NCI-H446 treated with DMSO at 0.1 percent for 48 hours (cell line): ENCODE measurements at places on chromosomes 7 and 10.

DNA sequence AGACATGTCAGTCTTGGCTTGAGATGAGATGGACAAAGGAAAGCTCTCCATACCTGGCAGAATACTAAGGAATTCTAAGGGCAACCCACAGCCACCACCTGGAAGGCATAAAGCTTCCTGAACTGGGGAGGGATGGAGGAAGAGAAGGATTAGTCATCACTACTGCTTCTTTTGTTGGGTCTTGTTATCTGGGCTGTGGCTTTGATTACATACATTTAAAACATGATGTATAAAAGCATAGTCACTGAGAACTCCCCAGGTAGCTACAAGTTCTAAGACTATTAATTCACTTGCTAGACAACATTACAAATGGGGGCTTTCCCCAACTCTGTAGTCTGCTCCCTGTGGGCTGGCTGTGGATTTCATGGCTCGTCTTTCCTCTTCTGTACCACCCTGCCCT is 58.2 kb downstream of the RBM33 start:
- no peak for DNase-seq

DNA sequence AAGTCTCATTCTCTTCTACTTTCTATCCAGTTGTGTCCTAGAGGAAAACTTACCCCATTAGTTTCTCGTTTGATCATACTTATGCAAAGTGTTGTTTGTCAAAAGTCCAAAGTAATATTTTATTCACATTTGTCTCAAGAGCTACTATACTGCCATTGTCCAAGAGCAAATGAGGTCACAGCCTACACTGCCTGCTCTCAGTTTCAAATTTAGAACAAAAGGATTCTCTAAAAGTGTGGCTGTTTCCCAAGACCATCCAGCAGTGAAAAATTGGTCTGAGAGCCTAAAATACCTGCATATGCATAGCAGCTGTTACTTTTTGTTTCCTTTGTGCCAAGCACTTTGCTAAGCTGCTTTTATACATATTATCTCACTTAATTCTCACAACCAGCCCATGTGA is 439.5 kb upstream of the NFE2L3 start:
- no peak for DNase-seq

- DNase-seq = no peak
Observed at GRCh38 chr7:98470485-98471240, 69.8 kb upstream of the BAIAP2L1 start.

GRCh38 chr7:33941418-33941817 is 36.1 kb downstream of the BMPER start:
- no peak for DNase-seq

DNA sequence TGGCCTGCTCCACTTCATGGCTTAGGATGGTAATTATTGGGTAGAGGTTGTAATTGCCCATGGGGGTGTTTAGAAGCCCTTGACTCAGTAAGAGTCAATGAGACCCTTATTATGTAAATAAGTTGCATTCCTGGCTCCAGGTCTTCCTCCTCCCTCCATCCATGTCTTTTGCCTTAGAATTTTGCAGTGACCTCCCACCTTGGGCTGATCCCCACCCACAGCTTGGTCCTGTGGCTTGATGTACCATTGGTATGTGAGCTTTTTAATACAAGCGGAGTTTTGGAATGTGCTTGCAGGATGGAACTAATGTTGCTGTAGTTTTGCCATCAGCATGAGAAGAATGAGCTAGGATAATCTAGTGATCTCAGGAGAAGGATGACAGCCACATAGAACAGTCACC is 73.2 kb upstream of the DGKI start:
- DNase-seq = no peak

DNA sequence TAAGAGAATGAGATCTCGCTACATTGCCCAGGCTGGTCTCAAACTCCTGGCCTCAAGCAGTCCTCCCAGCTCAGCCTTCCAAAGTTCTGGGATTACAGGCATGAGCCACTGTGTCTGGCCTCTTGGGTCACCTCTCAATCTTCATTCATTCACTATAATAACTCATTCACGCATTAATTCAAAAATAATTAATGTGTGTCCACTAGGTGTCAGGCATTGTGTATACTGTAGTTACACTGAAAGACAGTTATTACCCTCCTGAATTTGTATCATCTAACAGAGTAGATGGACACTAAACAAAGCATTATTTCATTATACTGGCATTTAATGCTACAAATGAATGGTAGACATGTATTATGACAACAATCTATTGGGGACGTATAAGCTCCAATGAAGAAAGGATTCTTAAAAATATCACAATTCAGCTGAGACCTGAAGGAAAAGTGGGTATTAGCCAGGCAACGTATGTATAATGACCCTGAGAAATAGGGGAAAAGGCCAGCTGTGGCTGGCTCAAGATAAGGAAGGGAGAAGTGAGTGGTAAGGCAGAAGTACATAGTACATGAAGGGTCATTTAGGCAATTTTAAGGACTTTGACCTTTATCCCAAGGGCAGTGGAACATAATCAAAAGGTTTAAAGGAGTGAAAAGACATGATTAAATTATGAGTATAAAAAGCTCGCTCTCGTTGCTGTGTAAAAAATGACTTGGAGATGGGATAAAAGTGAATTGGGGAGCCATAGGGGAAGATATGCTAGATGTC is 150.7 kb downstream of the BTAF1 start:
- DNase-seq = no peak

DNA sequence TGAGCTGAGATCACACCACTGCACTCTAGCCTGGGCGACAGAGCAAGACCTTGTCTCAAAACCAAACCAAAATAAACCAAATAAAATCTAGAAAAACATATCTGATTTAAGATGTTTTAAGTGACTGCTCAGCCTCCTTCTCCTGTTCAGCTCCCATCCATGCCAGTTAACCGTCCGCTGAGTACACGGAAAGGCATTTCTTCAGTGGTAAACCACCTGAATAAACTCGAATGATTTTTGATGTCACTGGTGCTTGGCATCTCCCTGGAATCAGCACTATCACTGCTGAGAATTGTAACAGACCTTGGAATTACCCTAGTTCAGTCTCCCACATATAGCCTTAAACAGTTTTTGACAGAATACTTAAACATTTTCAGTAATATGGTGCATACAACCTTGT is 24.1 kb upstream of the NRCAM start:
- no peak for DNase-seq

- no peak for DNase-seq
Observed at GRCh38 chr10:48257407-48257961, 17.0 kb downstream of the FRMPD2 start.

- no peak for DNase-seq
Observed at GRCh38 chr10:35225204-35225603, 98.6 kb downstream of the CREM start.

DNA sequence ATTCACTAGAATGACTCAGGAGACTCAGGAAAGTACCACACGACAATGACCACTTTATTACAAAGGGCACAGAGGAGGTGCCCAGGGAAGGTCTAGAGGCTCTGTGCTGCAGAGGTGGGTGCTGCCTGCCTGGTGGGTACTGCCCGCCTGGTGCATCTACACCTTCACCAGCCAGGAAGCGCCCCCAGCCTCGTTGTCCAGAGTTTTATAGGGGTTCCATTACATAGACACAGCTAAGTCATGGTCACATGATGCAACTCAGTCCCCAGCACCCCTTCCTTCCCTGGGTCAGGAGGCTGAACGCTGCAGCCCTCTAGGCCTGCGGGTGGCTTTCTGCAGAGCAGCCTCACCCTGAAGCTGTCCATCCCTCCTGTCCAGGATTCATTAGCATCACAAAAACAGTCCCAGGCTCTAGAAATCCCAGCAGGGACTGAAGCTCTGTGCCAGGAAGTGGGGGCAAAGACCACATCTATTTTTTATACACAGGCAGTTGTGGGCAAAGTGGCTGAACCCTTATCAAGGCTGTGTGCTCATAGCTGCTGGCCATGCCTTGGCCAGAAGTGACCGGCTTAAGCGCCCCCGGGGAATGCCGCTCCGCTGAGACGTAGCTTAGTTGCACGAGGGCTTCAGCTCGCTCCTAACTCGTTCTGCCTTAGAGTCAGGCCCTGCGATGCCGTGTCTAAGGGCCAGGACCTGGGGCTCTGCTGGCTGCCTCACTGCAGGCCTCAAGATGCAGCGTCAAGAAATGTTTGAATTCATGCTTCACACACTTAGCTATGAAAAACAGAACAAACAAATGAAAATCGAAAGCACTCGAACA is 219.0 kb downstream of the GLRX3 start:
- no peak for DNase-seq

DNA sequence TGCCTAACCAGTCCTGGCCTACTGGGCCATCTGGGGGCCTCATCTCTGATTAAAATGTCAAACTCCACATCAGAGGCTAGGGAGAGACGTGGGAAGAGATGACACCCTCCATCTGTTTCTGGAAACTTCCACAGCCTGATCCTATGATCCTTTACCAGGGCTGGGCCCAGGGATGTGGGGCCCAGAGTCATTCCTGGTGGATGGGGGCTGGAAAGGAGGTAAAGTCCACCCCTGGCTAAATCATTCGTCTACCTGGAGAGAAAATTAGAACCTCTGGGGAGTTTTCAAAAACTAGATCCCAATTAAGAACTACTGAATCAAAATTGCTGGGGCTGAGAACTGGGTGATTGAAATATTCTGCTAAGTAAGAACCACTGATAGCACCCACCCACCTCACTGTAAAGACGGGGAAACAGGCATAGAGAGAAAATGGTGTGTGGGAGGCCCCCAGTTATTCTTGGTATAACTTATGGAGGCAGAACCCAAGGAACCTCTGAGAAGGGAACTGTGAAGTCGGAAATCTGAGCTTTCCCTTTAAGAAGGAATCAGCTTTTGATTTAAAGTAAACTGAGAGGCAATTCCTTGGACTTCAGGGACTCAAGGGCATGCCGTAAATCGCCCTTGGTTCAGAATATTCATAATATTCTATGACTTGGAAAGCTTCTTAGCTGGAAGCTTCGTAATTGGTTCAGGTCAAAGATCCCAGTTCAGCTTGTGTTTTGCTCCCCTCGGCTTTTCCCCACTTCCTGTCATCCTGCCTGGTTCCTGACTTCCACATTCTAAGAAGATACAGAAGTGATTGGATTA is 53.1 kb downstream of the PRKAG2 start:
- no peak for DNase-seq

- DNase-seq = no peak
Observed at GRCh38 chr10:53315709-53316108, 543.1 kb upstream of the MBL2 start.

DNA sequence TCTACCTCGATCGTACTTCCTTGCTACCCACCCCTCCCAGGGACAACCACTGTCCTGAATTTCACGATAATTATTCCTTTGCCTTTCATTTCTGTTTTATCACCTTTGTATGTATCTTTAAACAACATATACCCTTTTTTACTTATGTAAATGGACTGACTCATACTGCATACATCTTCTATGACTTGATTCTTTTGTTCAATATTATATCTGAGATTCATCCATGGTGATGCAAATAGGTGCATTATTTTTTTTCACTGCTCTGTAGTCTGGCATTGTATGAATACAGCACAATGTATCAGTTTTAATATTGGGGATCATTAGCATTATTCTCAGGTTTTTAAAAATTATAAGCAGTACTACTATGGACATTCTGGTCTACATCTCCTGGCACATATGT is 69.4 kb downstream of the ABCC2 start:
- DNase-seq = no peak
